Epithelial cell of umbilical artery (primary cell): ENCODE measurements at places on chromosomes 11 and 22. TPM values are rescaled to one million over a fixed set of nuclear protein-coding genes. Genes with fewer than 3 reads are reported as not detected.

VSIG10L2 gene
- not detected in 2 replicates for total RNA-seq

OR5B3 gene
- total RNA-seq = not detected in 2 replicates

C11orf86 gene
- total RNA-seq = not detected in 2 replicates

CXCR5 gene
- total RNA-seq = not detected in 2 replicates

E2F8 gene
- 2.6 and 3.5 TPM in 2 replicates for total RNA-seq

TAGLN gene
- total RNA-seq = 38.8 and 46.1 TPM in 2 replicates
